NCI-H2171 (cell line): ENCODE measurements at places on chromosomes 7 and 10.
A peak's percentile ranks its signal among the peaks of the same experiment; 100 is the strongest.

DNA sequence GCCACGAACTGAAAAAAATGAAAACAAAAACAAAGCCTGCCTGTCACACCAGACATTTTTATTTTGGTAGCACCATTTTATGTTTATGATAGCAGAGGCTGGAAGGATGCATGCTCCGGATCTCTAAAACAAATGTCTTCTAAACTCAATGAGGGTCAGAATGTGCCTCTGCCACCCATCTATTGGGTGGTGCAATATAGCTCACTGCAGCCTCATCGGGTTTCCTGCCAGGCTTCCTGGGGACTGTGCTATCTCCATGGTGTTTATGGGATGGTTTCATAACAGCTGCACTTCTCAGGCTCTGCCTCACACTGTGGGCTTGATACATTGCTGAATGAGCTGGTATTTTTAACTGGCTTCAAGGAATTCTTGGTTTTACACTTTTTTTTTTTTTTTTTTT, 94.4 kb downstream of the ITIH5 start:
- no peak for DNase-seq

DNA sequence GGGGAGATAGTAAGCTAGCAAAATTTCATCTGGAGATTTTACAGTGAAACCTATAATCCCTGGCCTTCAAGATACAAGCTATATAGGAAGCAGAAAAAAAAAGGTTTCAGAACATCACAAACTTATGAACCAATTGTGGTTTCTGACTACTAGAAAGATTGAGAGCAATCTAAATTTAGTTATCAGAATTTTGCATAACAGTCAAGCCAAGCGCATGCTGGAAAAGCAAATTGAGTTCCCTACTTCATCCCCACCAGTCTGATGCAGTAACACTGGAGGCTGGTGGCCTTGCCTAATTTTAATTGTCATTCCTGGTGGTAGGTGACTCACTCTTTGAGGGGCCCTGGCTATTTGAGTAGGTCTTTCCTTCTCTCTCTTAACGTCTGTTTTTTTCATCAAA, 46.3 kb upstream of the ELMO1 start:
- no peak for DNase-seq

GRCh38 chr7:105439174-105439893, 50.6 kb upstream of the SRPK2 start:
- no peak for DNase-seq

DNA sequence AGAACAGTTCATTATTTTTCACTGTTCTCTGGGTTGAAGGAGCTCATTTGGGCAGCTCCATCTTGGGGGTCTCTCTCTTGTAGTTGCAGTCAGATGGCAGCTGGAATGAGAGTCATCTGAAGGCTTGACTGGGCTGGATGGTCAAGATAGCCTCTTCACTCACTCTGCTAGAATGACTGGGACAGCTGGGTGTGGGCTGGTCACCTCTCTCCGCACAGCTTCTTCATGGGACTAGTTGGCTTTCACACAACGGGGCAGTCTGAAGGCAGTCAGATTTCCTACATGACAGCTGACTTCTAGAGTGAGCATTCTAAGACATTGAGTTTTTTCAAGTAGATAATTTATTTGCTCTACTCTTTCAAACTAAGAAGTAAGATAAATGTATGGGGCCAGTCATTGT, 13.1 kb downstream of the PLEKHA1 start:
- no peak for DNase-seq

DNA sequence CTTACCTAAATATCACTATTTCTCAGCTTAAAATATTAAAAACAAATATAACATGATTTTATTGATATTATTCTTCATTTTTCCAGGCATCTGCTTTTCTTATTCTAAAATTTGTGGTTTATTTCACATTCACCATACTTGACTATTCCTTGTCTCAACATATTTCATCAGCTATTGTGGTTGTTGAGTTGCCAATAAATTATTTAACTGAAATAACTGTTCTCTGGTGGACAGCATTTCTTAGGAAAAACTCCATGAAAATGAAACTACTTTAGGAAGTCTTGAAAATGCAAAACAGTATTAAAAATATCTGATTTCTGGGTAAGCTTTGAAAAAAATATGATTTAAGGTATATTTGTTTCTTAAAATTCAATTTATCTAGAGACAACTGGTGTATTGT, 122.9 kb upstream of the SEMA3A start:
- DNase-seq: no peak

- DNase-seq: no peak
Measured at GRCh38 chr7:143900230-143900766, 1.7 kb downstream of the TCAF1 start.

- no peak for DNase-seq
Measured at GRCh38 chr10:64416011-64416410, 894.8 kb downstream of the REEP3 start.

DNA sequence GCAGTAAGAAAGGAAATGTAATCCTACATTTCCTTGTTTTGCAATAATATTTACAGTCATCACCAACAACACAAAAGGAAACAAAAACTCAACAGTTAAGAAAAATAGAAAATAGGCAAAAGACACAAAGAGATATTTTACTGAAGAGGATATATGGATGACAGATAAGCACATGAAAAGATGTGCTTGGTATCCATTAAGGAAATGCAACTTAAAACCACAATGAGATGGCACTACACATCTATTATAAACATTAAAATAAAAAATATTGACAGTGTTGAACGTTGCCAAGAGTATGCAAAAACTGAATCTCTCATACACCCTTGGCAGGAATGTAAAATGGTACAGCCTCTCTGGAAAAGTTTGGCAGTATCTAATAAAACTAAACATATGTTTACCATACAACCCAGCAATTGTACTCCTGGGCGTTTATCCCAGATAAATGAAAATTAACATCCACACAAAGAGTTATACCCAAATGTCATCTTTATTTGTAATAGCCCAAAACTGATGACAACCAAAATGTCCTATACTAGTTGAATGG, 5.4 kb downstream of the CEP41 start:
- DNase-seq: no peak

GRCh38 chr10:3668276-3668965, 116.6 kb downstream of the KLF6 start:
- no peak for DNase-seq

- no peak for DNase-seq
Measured at GRCh38 chr7:50331564-50332208, 27.2 kb downstream of the IKZF1 start.

- DNase-seq: peak; percentile 53
Measured at GRCh38 chr7:92527300-92528187, 776 bp downstream of the PEX1 start.

DNA sequence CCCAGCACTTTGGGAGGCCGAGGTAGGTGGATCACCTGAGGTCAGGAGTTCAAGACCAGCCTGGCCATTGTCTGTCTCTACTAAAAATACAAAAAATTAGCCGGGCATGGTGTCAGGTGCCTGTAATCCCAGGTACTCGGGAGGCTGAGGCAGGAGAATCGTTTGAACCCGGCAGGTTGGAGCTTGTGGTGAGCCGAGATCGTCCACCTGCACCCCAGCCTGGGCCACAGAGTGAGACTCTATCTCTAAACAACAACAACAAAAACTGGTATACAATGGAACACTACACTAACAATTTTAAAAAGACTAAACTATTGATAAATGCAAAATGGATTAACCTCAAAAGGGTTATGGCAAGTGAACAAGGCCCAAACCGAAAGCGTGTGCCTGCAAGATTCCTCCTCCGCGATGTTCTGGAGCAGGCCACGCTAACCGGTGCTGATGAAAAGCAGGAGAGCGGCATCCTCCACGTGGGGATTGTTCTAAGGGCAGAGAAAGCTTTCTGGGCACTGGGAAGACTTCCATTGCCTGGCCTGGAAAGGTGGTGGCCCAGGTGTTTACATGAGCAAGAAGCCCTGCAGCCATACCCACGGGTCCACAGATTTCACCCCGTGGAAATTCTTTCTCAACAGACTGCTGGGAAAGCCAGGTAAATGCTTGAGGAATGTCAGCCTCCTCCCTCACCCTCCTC, 53.8 kb downstream of the PDGFA start:
- DNase-seq: no peak

GRCh38 chr7:130365511-130366441, 14.5 kb upstream of the CPA1 start:
- DNase-seq: peak; percentile 98

DNA sequence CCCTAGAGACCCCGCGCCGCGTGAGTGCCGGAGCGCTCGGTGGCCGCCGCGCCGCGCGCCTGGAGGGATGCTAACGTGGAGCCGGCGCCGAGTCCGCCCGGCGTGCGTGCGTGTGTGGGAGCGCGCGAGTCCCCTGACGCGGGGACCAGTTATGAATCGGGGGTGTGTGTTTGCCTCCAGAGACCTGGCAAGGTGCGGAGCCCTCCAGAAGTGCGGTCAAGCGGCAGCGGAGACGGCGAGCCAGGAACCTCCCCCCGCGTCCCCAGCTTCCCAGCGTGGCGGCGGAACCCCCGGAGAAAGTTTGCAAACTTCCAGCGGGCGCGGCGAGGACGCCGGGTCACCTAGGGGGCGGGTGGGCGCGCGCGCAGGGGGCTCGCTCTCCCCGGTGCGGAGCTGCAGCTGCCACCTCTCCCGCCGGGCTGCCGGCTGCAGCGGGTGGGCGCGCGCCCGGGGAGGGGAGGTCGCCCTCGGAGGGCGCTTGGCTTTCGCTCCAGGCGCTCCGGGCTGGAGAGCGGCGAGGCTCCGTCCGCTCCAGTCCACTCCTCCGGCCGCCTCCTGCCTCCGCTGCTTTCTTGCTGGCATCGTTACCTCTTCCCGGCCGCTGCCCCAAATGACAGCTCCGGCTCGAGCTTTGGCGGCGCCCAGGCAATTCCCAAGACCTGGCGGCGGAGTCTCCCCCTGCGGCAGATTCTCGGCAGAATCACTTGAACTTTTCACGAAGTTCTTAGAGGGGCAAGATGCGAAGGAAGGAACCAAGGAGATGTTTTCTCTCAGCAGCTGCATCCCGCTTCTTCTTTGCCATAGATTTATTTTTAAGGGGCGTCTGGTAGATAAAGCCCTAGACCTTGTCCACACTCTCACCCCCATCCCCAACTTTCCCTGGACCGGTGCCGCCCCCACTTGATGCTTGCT, 2.3 kb upstream of the CREB5 start:
- no peak for DNase-seq

- no peak for DNase-seq
Measured at GRCh38 chr7:37283716-37284115, 164.9 kb downstream of the ELMO1 start.

- no peak for DNase-seq
Measured at GRCh38 chr10:91238191-91238590, 17.7 kb downstream of the PCGF5 start.

DNA sequence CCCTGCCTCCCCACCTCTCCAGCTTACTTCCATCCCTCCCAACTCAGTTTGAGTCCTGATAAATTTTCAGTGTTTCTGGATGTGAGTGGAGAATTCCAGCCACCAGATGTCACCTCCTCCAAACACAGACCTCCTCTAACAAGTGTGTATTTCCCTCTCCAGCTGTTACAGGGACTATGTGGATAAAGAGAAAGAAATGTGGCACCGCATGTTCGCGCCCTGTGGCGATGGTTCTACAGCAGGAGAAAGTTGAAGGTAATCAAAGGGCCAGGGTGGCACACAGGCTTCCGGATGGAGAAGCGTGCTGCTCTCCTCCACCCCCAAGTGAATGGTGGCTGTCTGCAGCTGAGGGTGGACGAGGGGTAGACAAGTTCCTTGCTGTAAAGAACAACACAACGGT, 14.7 kb downstream of the FKBP6 start:
- DNase-seq: peak; percentile 16

- DNase-seq: no peak
Measured at GRCh38 chr10:27382176-27382575, 121.9 kb upstream of the RAB18 start.

- DNase-seq: no peak
Measured at GRCh38 chr10:131272897-131273451, 38.5 kb downstream of the TCERG1L start.

- DNase-seq: no peak
Measured at GRCh38 chr7:10646194-10646593, 327.5 kb upstream of the PHF14 start.

- no peak for DNase-seq
Measured at GRCh38 chr10:75012471-75012870, 99.0 kb upstream of the SAMD8 start.
